KG1 (cell line): ENCODE measurements at places on chromosomes 1 and 21.

GRCh38 chr1:21341517-21342078, 51.3 kb upstream of the ECE1 start:
- DNase-seq, result no peak

- DNase-seq, result peak; percentile 87
Measured at GRCh38 chr1:26289158-26290059, 9.5 kb downstream of the SH3BGRL3 start.

DNA sequence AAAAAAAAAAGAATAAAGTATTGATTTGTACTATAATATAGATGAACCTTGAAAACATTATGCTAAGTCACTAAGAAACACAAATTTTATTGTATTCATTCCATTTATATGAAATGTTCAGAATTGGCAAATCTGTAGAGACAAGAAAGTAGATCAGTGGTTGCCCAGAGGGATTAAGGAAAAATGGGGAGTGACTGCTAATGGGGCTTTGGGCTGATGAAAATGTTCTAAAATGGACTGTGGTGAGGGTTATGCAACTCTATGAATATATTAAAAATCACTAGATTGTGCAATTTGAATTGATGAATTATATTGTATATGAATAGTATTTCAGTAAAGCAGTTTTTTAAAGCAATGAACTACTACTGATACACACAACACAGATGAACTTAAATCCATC, 10.0 kb downstream of the GDAP2 start:
- DNase-seq, result no peak

- no peak for DNase-seq
Measured at GRCh38 chr1:2290171-2290578, 62.1 kb downstream of the SKI start.

GRCh38 chr1:164337394-164337793, 221.6 kb upstream of the PBX1 start:
- no peak for DNase-seq

DNA sequence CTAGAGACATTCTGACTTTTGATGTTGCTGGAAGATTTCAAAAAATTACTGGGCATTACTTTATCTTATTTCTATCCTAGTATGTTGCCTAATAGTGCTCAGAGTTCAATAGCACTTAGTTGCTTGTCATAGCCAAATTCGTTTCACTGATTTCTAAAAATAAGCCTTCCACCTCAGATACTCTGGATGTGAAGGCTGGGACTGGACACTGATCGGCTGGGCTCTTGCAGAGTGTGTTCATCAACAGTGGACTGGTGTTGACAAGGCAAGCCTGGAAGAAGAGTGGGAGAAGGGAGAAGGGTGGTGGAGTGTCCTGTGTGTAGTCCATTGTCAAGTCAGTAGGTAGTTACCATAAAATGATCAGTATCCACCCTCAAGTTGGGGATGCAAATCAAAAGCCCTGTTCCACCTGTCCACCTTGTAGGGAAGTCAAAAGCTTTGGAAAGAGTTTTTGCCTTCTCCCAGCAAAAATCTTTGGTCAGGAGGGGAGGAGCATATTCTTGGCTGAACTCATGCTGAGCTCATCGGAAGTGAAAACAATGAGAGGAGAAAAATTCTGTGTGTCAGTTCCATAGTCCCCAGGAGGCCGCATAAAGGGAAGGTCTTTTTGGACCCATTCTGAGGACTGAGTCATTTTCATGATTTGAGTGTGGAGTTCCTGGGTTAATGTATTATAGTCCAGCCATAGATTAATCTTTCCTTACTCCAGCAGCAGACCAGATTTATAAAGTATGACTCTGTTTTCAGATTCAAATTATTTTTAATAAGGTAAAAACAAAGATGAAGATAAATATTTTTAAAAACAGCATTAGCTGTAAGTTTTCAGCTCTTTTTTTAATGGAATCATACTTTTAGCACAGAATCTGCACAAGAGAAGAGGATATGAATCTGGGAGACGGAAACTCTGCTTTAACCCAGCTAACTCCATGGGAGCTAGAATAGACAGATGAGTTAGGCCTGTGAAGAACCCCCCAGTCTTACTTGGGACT, 99.5 kb upstream of the BMP8A start:
- DNase-seq, result no peak

GRCh38 chr1:165826565-165827267, 698 bp upstream of the UCK2 start:
- DNase-seq, result no peak

- no peak for DNase-seq
Measured at GRCh38 chr1:3283849-3284248, 170.6 kb upstream of the ARHGEF16 start.
